ENCODE measurements at places on chromosomes 3 and 15.

DNA sequence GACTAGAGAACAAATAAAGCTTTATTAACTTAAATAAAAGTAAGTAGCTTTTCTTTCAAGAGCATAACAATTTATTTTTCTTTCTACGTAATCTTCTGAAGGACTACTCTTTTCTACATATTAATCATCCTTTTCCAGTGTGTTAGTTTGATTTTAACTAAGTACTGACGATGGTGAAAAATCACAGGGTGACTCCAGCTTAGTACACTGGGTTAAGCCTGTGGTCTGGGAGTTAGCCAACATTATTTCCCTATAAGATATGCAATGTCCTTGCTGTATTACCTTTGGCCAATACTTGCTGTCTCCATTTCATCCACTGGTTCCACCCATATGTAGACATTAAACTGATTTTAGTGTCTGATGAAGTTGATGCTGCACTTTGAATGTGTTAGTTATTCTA is 508.6 kb upstream of the SUCLG2 start:
- DNase-seq = no peak

DNA sequence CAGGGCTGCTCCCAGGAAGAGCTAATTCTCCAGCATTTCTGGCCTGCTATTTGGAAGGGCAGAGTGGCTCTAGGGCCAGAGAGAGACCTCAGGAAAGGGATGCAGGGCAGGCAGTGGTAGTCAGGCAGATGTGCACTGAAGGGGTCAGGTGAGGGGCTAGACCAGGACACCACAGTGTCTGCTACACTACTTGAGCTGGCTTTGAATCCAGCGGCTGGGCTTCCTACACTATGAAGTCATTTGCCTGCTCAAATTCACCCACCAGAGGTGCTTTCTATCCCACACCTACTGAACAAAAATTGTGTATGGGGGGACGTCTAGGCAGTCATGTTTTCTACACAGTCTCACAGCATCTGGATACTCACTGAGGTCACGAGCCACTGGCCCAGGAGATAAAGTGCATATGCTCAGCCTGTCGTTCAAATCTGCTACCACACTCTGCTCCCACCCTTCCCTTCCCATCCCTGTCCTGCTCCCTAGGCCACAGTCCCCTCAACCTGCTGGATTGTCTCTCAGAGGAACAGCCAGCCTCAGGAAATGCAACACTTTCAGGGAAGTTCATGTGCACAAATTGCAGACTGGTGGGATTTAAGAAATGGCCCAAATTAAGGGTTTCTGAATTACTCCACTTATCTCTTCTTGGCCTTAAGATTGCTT is 49.9 kb upstream of the SLC6A11 start:
- DNase-seq = no peak

DNA sequence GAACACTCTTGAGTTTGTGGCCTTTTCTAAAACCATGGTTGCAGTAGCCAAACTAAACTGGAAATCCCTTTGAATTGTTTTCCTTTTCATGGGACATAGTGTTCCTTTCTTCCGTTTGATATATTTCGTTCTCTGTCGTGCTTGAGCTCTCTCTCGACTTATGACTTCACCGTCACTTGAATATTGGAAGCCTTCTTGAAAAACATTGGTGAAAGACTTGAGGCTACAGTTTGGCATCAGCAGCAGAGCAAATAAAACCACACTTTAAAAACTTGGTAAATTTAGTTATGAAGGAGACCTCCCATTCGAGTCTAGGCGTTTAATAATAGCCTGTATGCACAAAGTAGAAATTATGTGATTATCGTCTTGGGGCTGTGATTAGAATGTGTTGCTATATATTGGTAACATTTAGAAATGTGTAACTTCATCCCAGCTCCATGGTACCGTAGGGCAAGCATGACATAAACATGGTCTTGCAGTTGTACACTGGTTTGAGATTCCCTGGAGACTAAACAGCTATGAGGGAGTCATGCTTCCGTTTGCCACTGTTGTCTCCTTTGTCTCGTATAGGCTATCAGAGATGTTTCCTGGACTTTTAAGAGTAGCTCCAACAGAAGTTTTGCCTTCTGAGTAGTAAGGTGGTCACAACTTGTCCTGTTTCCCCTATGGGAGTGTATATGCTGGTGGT is 122.3 kb downstream of the PTPRG start:
- no peak for DNase-seq

DNA sequence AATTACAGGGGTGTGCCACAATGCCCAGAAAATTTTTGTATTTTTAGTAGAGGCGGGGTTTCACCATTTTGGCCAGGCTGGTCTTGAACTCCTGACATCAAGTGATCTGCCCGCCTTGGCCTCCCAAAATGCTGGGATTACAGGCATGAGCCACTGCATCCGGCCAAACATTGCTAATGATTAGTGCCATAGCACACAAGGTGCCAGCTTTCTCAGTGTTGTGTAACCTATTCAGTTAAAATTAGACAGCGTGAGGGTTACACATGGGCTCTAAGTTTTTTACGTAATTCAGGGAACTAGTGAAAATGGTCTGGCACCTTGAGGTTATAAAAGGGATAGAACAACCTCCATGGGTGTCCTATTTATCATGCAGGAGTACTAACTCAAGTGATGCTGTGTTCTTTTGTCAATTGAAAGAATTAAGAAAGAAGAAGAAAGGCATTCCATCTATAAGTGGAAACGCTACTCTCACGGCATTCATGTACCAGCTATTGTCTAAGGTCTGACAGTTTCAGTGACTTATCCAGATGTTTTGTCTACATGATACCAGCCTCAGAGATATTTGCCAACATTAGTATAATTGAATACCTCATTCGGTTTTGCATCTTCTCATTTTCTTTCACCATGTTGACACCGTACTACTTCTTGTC is 84.7 kb downstream of the EOMES start:
- DNase-seq = no peak

DNA sequence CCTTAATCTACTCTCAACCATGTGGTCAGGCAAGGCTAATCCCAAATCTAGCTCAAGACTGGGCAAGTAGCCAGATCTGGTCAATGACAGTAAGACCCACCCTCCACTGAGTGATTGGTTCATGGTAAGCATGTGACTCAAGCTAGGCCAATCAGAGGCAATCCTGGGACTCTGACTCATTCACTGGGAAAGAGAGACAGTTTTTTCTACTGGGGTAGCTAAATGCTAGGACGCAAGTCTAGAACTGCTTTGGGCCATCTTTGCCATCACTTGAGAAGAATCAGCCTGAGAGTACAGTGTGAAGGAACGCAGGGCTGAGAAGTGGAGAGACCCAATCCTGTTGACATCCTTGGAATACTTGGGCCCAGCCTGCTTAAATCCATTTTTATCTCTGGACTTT is 9.4 kb upstream of the RAD18 start:
- no peak for DNase-seq

Data from NCI-H446 treated with DMSO at 0.1 percent for 48 hours (cell line).